CD4-positive, alpha-beta T cell treated with Interleukin-21 for 1 hour (primary cell): ENCODE measurements at places on chromosomes 2 and 18.
A peak's percentile ranks its signal among the peaks of the same experiment; 100 is the strongest.

GRCh38 chr18:9095297-9096006 lies 7.0 kb upstream of the NDUFV2 start:
- DNase-seq = peak; percentile 68

DNA sequence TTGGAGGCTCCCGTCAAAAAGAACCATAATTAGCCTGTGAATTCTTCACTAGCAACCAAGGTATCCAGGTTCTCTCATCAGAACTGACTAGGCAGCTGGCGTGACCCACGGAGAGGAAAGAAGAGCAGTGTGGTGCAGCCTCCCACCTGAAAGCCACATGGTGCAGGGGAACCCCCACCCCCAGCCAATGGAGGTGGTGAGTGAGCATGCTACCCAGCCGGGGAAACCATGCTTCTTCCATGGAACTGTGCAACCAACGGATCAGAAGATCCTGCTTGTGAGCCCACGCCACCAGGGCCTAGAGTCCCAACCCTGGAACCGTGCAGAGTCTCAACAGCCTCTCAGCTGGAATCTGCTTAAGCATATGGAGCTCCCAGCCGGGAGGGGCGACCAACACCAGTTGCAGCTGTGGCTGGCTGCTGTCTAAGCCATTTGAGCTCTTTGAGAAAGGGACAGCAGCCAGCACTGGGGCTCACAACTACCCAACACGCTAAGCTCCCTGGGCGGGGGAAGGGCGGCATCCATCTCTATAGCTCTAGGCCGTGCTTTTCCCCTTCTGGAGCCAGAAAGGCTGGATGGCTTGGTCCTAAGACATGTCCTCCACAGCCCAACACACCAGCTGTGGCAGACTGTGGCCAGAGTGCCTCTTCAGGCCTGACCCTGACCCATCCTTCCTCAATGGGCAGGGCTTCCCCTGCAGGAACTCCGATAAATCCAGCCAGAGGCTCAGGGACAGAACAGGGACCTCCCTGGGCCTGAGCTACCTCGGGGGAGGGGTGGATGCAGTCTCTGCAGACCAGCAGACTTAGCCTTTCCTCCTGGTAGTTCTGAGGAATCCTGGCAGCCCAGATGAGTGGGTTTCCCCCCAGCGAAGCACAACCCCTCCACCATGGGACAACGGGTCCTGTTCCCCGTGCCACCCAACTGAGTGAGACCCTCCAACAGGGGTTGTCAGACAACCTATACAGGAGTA lies 151.4 kb upstream of the NXPH2 start:
- DNase-seq = no peak

DNA sequence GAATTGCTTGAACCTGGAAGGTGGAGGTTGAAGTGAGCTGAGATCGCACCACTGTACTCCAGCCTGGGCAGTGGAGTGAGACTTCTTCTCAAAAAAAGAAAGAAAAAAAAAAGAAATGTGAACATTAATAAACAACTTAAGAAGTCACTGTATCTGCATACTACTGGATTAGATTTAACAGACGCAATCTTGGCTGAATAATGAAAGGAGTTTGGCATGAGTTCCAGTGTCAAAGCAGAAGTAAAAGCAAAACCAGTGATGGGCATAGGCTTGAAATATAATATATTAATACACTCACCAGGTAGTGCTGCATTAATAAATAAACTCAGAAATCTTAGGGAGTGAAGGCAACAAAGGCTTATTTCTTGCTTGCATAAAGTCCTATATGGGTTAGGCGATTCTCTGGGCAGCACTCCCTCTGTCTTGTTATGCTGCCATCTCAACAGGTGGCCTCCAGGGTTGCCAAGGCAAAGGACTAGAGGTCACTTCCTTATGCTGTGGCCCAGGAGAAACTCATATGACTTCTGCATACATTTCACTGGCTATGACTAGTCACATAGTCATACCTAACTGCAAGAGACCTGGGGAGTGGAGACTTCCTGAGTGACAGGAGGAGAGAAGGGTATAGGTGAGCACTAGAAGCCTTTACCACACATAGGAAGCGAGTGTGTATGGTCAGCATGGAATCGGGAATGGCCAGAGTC lies 296.2 kb upstream of the SPRED2 start:
- DNase-seq = no peak

- no peak for DNase-seq
Measured at GRCh38 chr2:152221839-152222238, 46.3 kb upstream of the STAM2 start.
